Activated CD8-positive, alpha-beta memory T cell treated with anti-CD3 and anti-CD28 coated beads for 4 hours (primary cell): ENCODE measurements at places on chromosomes 2 and 18.

- DNase-seq: peak; percentile 9
Observed at GRCh38 chr18:24176727-24177416, 38.0 kb downstream of the CABYR start.

DNA sequence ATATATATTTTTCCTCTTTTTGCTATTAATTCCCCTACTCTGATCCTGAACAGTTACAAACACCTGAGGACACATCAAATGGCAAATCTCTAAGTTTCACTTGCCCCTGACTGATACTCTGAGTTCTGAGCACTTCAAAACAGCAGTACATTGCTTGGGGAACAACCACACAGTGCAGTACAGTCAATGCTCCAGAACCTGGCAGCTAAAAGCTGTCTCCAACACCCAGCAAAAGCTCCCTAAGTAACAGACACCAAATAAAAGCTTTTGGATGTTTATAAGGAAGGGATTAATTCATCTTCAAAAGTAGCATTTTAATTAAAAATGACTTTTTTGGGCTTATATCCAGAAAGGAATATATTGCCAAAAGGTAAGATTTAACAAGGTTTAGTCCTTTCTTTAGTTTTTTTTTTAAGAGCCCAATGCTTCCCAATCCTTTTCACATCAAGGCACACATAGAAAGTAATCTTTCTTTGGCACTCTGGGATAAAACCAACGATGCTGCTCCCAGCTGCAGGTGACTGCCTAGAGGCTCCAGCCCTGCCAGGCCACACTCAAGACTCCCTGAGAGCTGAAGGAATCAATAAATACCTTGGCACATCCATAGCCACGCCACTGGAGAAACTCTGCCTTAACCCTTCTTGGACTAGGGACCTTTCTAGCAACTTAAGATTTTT lies 164.9 kb upstream of the ZFP36L2 start:
- DNase-seq: no peak

DNA sequence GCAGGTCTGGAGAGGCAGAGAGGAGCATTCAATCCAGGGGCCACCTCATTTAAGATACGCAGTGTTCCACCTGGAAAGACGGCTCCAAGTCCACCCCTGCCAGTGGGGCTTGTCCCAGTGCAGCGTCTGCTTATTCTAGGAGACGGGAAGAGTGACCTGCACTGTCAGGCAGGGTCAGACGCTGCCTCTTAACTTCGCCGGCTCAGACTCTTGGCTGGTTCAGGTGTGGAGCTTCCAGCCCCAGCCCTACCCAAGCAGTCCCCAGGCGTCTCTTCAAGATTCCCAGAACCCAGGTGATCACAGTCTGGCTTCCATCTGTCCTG lies 208.5 kb downstream of the TFCP2L1 start:
- no peak for DNase-seq

DNA sequence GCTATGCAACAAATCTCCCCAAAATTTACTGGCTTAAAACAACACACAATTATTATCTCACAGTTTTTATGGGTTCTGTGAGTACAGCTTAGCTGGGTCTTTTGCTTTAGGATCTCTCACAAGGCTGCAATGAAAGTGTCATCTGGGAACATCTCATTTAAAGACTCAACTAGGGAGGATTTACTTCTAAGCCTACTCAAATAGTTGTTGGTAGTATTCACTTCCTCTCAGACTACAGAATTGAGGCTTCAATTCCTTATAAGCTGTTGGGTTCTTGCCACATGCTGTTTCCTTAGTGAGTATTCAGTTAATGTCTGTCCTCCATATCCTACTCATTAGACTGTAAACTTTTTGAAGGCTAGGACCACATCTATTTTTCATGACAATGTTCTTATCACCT lies 72.3 kb downstream of the MDH1 start:
- DNase-seq: no peak

DNA sequence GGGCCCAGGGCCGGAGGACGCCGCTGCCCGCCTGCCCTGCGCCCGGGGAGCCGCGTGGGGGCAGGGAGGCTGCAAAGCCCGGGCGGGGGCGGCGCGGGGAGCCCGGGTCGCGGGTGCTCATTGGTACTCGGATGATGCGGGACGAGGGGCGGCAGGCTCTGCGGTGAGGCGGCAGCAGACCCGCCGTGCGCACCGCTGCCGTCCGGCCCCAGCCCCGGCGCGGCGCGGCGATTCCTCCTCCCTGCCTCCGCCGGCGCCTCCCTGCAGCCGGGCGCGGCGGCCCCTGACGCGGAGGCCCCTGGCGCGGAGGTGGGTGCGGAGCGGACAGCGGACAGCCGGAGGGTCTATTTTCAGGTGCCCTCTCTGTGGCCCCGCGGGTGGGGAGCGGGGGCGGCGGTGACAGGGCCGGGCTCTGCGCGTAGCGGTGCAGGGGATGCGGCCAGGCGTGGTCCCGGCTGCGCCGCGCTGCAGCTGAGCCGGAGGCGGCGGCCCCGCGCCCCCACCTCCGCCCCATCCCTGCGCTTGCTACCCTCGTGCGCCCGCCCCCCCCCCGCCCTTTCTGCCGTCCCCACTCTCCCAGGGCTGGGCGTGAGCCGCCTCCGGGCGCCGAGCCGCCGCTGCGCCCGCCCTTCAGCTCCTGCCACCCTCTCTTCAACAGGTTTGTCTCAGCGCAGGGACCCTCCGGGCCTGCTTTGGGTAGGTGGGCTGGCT lies 640 bp downstream of the SPTBN1 start:
- no peak for DNase-seq

- DNase-seq: no peak
Observed at GRCh38 chr2:17223211-17223610, 295.0 kb downstream of the RAD51AP2 start.

DNA sequence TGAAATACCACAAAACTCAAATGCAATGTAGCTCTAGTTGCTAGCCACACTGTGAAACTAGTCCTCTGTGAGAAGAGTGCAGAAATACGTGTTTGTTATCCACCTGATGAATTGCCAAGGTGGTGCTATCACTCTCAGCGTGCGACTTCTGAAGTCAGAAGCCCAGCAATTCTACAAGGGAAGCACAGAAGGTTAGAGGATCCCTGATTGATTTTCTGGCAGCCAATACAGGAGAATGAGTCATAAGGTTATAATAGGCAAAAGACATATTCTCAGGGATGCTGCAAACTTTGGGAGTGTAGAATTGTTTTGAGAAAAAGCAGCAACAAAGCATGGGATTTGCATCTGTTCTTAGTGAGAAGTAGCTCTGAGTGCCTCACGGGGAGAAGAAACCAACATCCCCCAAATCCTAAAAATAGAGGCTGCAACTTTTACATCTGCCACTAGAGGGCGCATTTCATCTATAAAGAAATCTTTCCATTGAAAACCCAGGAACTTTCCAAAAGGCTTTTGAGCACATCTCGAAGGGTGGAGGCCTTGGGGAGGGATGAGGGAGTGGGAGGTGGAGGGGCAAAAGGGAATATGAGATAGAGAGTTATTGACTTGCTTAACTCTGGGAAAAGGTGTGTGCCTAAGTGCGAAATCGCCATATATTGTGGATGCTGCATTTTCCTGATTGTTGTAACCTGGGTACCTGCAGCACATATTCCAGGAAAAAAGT lies 78.0 kb downstream of the TMEM182 start:
- DNase-seq: no peak

DNA sequence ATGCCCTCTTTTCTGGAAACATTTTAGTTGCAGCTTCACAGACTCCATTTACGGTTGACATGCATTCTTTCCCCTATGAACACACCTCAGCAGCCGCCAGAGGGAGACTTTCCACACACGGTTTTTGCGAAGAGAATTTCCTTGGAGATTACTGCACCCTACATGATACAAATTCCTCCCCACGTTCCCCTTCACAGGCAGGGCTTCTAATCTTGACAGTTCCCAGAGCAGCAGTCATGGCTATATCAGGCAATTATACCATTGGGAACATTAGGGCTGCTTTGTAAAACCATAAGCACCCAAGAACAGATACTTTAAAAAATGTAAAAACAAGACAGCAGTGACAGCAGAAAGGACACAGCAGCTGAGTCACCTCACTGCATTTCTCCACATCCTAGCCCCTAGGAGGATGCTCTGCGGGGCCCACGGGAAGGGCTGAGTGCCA lies 253.8 kb downstream of the TGIF1 start:
- DNase-seq: no peak

DNA sequence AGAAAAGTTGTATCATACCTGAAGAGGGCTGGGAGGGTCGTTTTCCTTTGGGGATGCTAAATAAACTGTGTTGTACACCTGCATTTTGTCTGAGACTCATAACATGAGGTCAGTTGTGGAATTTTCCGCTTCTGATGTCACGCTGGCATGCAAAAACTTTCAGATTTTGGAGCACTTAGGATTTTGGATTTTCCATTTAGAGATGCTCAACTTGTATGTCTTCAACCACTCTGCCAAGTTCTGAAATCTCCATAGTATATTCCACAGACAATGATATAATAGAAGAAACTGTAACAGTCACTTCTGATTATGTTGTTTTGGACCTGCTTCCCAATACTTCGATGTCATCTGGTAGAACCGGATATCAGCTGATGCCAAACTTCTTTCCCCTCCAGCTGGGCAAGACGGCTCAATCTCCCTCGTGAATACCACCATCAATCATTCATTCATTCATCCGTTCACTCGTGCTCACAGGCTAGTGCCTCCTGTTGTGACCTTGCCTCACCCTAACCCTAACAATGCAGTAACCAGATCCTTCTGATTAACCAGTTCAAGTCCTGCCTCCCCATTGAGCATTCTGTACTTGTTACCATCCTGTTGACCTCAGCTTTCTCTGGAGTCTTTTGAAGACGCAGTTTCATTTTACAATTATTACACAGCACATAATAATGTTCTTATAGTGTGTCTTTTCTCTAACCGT lies 5.3 kb upstream of the PLEKHH2 start:
- DNase-seq: no peak

DNA sequence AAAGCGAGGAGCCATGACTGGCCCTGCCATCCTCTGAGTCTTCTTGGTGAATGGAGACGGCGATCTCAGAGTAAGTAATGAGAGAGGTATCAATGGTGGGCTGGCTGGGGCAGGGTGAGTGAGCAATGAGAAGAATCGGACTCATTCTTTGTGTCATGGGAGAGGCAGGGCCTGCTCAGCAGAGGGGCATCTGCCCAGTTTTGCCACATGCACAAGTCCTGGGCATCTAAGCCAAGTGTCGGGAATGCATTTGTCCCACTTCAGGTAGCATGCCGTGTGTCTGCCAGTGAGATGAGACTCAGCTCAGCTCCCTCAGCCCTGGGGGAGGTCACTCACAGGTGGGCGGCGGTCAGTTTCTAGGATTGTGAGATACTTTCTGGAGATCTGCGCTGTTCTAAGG lies 791.0 kb upstream of the RAB6C start:
- DNase-seq: no peak

- no peak for DNase-seq
Observed at GRCh38 chr18:40692871-40693270, 1262.2 kb upstream of the PIK3C3 start.

DNA sequence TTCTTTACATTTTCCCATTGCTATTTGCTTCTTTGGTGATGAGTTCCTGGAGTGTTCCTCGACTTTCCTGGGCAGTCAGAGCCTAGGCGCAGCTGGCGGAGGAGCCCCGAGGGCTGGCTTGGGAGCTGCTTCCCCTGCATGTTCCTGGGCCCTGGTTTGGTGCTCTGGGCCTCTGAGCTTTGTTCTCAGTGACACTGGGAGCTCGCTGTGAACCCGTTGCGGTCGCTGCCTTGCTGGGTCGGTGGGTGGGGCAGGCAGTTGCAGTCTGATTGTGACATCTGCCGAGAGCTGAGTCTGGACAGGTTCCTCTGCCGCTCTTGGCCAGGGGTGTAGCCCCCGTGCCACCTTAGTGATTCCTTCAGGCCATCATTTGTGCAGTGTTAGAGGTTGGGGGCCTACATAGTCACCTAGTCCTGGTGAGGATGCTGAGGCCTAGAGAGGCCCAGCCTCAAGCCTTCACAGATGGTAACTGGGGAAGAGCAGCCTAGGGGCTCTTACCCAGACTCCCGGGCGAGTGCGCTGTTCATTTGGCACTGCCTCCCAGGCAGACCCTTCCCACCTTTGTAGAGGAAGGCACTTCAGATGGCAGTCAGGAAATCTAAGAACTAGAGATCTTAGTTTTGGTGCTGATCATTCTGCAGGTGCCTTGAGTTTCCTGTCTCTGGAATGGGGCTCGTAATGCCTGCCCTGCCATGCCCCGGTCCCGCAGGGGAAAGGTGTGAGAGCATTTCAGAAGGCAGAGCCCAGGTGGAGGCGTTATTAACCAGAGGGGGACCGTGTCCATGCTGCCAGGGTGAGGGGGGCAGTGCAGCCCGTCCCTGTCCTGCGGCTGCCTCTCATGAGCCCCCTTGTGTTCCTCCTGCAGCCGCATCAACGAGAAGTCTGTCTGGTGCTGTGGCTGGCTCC lies 8.4 kb downstream of the ASB1 start:
- no peak for DNase-seq

DNA sequence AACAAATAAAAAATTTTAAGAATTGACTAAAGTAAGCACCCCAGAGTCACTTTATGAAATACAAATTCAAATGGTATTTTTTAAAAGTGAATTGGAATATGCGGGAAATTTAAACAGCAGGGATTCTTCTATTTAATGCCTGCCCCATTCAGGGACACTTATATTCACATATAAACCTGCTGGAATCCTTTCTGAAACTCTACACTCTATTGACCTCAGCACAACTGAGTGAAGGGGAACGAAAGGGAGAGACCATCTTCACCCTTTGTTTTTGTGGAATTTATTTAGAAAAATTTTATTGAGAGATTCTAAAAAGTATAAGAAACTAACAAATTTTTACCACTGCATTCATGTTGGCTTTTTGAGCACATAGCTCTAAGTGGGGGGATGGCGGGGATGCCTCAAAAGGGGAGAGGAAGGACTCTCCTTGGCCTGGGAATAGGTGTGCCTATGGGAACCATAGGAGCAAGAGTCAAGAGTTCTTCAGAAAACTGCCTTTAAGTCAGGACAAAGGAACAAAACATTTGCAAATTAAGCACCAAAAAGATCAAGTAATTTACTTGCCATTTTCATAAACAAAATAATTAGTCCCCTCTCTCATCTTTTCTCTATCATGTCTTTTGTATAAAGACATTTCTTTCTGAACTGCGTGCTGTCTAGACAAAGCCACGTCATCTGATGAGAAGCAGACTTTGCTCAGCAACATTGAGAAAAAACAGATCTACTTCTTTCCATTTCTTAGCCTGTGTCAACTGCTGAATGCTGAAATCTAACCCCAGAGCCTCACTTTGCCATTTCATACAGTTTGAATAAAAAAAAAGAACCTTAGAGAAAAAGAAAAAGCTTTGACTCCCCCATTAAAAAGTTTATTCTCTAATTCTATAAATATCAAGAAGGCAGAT lies 21.6 kb upstream of the FLACC1 start:
- no peak for DNase-seq

- no peak for DNase-seq
Observed at GRCh38 chr2:88765154-88765888, 73.8 kb downstream of the RPIA start.

DNA sequence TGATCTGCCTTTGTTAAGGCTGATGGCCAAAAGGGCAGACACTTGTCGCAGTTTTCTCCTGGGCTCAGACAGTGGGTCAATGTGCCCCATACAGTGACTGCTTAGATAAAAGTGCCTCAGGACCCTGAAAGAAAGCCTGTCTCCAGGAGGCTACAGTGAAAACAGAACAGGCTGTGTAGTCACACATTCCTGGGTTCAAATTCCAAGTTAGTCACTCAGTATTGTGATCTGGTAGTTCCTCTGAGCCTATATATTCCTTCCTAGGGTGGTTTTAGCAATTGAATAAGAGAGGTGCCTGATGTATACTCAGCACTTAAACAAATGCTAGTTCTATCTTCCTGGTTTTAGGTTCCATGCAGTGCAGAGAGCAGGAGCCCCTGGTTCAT lies 54.4 kb downstream of the RPL37A start:
- DNase-seq: no peak
